Activated CD4-positive, alpha-beta T cell treated with anti-CD3 and anti-CD28 coated beads, Interleukin-10, Interleukin-2, amounts not matched to agents 100 ng/mL and 50 ng/mL, durations not matched to agents 16 hours and 8 hours (primary cell): ENCODE measurements at places on chromosomes 2 and 18.

- no peak for DNase-seq
Measured at GRCh38 chr2:43102366-43103092, 123.9 kb downstream of the ZFP36L2 start.

- DNase-seq, result peak; percentile 59
Measured at GRCh38 chr18:32049393-32050171, 31.0 kb downstream of the RNF125 start.

GRCh38 chr2:21251216-21251980, 127.6 kb downstream of the TDRD15 start:
- no peak for DNase-seq

DNA sequence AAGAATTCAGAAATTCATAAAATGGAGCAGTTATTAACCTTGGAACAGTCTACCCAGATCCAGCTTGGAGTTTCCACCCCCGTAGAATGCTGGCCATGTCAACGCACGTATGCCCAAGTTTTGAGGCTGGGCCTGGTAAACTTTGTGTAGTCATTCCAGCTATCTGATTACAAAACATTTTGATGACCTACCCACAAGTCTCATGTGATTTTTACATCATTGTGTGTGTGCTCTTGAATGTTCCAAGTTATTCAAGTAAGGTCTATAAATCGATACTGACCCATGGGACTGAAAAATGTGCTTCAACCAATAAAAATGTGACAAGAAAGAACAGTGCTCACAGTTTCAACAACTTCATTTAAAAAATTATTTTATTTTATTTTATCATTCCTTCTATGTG, 32.5 kb upstream of the ICOS start:
- no peak for DNase-seq

DNA sequence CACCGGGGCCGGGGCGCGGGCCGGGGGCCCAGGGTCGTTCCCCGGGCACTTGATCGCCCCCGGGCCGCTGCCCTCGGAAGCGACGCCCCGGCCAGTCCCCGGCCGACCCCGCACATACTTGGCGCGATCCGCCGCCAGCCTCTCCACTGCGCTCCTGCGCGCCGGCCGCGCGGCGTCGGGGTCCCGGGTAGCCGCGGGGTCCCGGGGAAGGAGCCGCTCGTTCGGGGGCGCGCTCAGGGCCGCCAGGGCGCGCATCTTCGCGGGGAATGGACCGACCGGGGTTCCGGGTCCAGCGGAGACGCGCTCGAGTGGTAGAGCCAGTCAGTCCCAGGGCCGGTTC, 204 bp downstream of the FAM110C start:
- no peak for DNase-seq

- DNase-seq, result no peak
Measured at GRCh38 chr2:229993236-229993635, 70.9 kb downstream of the FBXO36 start.

DNA sequence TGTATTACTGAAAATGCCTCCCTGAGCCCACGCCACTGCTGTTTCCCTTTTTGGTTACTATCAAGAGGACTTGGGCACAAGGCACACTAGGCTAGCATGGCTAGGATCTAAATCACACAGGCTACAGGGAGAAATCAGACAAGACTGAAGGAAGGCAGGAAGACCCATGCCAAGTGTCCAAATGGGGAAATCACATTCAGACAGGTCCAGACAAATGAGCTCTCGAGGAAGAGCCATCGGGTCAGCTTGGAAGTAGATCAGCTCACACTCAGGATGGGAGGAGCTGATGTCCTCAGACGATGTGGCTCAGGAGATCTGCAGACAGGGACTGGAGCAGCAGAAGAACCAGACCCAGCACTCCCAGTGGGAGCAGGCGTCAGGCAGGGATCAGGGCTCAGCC, 113.2 kb downstream of the COL6A3 start:
- no peak for DNase-seq

DNA sequence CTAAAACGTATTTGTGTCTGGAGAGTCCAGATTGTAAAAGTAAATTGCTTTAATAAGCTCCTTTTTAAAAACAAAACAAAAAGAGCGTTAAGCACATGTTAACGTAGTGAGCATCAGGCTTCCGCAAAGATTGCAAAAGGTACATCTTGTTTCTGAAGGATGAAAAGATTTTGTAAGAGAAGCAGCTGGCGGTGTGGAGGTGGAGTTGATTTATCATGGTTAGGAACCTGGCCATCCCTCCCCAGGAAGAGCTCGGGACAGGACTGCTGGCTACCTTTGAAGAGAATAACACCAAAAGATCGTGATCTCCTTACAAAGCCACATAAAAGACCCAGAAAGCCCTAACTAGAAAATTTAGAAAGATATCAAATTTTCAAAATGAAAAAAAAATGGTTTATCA, 132.2 kb downstream of the DNER start:
- DNase-seq, result no peak

DNA sequence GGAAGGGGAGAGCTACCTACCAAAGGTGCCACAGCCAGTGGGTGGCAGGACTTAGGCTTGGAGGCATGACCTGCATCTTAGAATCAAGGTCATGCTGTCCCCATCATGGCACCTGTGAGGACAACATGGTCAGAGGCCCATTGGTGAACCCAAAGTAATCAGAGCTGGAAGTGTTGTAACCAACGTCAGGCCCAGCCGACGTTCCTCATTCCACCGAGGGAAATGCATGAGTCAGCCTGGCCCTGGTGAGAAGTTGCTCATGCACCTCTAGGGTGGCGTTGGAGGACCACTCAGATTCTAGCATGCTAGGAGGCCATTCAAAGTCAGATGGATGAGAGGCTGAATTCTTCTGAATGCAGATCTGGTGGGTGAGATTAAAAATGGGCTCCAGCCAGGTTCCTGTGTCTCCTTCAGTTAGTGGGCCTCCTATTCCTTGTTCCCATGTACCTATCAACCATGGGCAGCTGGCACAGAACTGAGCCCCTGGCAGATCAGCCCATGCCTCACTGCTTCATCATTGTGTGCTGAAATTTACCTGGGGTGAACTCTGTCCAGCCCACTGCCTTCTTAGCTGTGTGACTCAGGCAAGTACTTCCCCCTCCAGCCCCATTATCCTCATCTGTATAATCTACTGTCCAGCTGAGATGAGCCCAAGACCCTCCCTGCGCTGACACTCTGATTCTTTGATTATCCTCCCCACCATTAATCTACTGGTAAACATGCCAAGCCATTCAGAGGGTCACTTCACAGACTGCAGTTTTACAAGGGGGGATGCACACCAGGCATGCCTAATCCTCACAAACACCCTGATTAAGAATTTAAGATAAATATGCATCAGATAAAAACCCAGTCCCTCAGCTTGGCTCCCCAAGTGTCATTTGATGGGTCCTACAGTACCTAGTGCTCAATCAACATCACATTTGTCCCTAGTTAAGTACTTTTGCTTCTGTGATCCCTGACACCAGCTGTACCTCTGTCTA, 14.0 kb downstream of the SLC14A2 start:
- DNase-seq, result no peak

DNA sequence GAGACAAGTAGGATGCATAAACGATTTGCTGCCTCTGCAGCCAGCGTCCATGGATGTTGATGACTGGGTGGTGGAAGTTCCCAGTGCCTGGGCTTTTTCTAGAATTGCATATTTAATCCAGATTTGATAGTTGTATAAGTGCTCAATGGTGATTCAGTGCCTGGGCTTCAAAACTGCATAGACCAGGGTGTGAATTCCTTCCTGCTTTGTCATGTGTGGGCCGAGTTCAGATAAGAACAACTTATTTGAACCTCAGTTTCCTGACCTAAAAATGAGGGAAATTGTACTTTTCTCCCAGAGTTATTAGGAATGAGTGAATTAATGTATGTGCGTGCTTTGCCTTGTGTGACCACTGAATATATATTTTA, 154.6 kb downstream of the WDSUB1 start:
- DNase-seq, result no peak

GRCh38 chr18:44680273-44681075, at the start of gene SETBP1:
Gene SETBP1 (plus strand): TSS chr18:44680888. CDS start chr18:44701347, 20,459 bp downstream.
- peak; percentile 7 for DNase-seq

- DNase-seq, result no peak
Measured at GRCh38 chr2:102463160-102463559, 9.9 kb upstream of the SLC9A4 start.

GRCh38 chr2:41726364-41726763, 321.5 kb upstream of the PKDCC start:
- no peak for DNase-seq

GRCh38 chr18:59629894-59630293, 67.3 kb downstream of the CCBE1 start:
- no peak for DNase-seq

DNA sequence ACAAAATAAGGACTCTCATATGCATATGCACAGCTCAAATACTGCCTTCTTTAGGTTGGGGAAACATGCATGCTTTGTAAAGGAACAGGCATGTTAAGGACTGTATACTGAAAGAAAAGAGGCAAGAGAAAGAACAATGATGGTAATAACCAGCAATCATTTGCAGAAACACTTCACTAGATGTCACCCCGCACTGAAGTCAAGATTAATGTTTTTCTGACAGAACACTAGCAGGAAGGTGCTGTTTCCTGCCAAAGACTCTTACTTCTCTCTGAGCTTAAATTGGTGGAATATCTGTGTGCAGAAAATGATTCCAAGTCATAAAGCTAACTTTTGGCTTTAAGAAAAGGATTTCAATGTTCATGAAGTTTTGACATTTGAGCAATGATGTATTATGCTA, 19.3 kb upstream of the CSRNP3 start:
- no peak for DNase-seq

DNA sequence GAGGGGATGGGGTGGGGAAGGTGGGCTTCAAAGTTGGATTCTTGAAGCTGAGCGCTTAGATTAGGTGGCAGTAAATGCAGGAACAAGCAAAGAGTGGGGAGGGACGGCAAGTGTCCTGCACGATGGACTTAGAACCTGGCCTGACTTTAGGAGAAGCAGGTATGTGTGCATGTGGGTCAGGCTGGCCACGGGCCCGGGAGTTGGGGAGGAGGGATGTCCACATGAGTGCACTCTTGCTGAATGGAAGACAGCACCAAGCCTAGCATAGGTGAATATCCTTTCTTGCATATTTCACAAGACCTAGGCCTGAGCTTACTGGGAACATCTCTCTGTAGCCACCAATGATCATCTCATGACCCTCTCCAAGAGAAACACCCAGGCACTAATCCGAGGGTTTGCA, 96.1 kb downstream of the DDX1 start:
- no peak for DNase-seq

DNA sequence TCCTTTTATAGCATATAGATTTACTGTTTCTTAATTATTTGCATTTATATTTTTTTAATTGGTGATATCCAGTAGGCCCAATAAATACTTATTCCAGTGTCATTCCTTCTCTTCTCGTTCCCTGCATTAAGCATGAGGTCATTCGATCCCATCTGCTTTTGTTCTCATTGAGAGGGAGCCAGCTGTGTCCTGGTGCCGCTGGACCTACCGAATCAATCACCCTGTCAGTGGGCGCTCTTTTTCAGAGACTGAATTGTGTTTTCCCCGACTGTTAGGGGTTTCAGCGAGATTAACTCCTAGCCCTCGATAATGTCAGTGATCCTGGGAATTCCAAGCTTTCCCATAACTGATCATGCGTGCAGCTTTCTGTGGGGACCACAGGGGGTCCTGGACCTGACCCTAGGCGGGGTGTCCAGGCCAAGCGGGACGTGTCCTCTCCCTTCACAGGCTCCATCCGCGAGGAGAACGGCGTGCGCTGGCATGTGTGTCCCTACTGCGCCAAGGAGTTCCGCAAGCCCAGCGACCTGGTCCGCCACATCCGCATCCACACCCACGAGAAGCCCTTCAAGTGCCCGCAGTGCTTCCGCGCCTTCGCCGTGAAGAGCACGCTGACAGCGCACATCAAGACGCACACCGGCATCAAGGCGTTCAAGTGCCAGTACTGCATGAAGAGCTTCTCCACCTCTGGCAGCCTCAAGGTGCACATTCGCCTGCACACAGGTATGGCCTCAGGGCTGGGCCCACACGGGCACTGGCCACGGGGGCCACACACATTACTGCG, 72.4 kb downstream of the ZNF236 start:
- no peak for DNase-seq
